CD4-positive, alpha-beta memory T cell (primary cell): ENCODE measurements at places on chromosomes 11 and 22. TPM values are rescaled to one million over a fixed set of nuclear protein-coding genes. Genes with fewer than 3 reads are reported as not detected.

DNA sequence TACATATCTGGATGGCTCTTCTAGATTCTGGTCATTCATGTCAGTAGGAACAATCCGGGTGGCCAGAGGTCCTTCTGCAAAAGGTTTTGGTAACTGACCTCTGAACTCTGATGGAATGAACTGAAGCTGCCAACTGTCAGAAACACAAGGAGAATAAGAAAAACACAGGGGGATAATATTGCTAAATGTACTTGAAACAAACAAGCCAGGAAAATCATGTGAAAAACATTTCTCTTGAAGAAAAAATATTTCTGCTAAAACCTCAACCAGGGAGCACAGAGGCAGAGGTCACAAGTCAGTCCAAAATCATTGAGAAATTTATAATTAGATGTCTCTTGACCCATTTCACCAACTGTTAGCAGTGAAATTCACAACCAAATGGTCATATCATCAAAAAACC is 35.2 kb downstream of the ALG9 start:
- peaks cover 31% of the 10 kb centered on the region for H3K36me3 ChIP-seq
- H3K27me3 ChIP-seq = no peaks in the 10 kb centered on the region
- no peak overlapping the region for H3K4me3 ChIP-seq
- H3K4me1 ChIP-seq = peaks cover 2% of the 10 kb centered on the region
- no peak for DNase-seq
- no peak overlapping the region for H3K27ac ChIP-seq

Gene RIBC2
- total RNA-seq = not detected

DNA sequence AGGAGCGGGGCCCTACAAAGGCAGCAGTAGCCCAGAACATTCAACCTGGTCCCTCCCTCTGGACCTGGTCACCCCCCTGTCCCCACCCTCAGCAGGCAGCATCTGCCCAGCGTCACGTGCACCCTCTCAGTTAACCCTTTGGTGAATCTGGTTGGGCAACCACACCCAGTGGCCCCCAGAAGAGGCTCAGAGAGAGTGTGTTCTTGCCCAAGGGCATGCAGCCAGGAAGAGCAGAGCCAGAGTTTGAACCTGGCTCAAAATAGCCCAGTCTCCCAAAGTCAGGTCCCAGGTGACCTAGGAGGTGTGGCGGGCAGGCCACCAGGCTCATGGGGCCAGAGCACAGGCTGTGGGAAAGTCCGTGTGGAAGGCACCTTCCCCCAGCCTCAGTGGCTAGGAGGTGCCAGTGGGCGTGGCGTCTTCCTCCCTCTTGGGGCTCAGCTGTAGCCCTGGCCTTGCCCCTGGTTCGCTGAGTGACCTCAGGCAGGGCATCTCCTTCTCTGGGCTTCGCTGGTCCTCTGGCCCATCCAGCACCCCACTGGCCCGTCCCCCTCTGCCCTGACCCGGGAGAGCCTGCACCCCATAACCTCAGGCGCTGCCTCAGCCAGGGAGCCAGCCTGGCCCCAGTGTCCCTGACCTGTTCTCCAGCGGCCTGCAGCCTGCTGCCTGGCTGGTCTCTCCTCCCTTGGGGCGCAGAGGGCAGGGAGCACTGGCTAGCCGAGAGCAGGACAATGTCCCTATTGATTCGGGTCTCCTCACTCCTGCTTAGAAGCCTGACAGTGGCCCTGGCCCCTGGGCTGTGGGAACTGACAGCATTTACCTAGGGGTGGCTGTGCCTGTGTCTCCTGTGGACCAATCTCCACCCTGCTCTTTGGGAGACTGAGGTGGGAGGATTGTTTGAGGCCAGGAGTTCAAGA is 7.0 kb downstream of the ALDH3B1 start:
- no peaks in the 10 kb centered on the region for H3K27me3 ChIP-seq
- no peak overlapping the region for H3K4me3 ChIP-seq
- no peaks in the 10 kb centered on the region for H3K4me1 ChIP-seq
- H3K27ac ChIP-seq = no peak overlapping the region
- no peak for DNase-seq

Gene ROM1
- total RNA-seq = 1.6 TPM

Gene KDM4D
- 0.32 TPM for total RNA-seq

DNA sequence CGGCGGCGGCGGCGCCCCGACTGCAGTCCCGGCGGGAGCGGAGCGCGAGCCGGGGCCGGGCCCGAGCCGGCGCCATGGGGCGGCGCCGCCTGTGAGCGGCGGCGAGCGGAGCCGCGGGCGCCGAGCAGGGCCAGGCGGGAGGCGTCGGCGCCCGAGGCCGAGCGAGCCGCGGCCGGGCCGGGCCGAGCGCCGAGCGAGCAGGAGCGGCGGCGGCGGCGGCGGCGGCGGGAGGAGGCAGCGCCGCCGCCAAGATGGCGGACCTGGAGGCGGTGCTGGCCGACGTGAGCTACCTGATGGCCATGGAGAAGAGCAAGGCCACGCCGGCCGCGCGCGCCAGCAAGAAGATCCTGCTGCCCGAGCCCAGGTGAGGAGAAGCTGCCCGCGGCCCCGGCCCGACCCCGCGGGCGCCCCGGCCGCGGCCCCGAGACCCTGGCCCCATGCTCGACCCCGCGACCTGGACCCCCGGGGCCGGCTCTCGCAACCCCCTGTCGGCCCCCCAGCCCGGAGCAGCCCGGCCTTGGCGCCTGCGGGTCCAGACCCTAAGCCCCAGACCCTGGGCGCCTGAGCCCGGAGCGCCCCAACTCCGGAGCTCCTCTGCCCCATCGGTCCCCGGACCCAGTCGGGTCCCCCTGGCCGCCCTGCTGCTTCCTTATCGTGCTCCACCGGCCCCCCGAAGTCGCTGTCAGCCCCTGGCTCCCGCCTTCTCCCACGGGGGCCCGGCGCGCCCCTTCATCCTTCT is at the start of gene GRK2:
TSS of gene GRK2 (plus strand) at position 25 of the 739 bp plus-strand sequence. CDS start at position 252, 227 bp downstream.
- peak; percentile 57 for DNase-seq
- peak within 1 kb of the TSS; percentile 92 for H3K4me3 ChIP-seq
- H3K4me1 ChIP-seq = peaks cover 67% of the 10 kb centered on the region
- H3K36me3 ChIP-seq = peaks cover 12% of the 10 kb centered on the region

DNA sequence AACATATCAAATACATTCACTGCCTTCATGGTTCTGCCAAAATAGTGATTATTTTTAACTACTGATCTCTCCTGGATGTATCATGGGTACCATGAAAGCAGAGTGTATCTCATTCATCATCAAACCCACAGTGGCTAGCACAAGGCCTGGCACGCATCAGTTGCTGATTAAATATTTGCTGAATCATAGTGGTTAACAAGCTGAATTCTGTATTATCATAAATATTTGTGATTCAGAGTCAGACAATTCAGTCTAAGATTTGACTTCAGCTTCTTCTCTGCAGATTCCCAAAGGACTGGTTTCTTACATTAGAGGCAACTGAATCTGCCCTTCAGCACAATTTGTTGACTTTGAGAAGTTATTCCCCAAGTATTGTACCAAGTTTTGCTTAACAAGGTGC is 715.8 kb upstream of the LRRC4C start:
- H3K4me3 ChIP-seq = no peak overlapping the region
- H3K27ac ChIP-seq = no peak overlapping the region
- no peak for DNase-seq
- H3K27me3 ChIP-seq = no peaks in the 10 kb centered on the region
